ENCODE measurements at places on chromosomes 11 and 22.

- DNase-seq = no peak
Measured at GRCh38 chr22:36768616-36769015, 7.3 kb downstream of the IFT27 start.

- DNase-seq = no peak
Measured at GRCh38 chr11:37712251-37712650, 1114.2 kb upstream of the RAG2 start.

GRCh38 chr22:49712195-49712791, 115.4 kb downstream of the BRD1 start:
- no peak for DNase-seq

DNA sequence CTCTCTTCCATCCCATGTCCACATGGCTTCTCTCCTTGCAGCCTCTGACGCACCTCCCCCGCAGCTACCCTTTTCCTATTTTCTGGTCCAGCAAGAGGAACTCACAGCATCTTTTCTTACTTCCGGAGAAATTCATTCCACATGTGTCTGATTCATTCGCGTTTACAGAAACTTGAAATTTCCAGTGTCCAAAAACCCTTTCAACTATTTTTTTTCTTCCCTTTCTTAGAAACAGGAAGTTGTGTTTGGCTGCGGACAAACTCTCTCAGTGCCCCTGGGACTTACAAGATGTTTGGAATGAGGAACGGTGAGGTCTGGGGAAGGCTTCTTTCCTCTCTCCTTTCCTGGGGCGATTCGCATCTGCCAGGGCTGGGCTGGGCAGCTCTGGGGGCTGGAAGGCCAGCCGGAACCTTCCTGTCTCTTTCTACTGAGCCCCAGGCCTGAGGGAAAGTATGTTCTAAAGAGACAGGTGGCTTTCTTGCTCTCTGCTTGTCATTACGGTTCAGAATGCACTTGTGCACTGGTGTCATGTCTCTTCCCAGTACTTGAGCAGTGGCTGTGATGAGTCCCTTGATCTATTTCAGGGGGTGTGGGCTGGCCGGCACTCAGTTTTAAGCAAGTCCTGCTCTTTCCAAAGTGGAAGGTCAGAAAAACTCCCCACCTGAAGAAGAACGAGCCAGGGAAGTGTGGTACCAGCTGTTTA, 27.5 kb downstream of the ADAMTS8 start:
- DNase-seq = no peak

DNA sequence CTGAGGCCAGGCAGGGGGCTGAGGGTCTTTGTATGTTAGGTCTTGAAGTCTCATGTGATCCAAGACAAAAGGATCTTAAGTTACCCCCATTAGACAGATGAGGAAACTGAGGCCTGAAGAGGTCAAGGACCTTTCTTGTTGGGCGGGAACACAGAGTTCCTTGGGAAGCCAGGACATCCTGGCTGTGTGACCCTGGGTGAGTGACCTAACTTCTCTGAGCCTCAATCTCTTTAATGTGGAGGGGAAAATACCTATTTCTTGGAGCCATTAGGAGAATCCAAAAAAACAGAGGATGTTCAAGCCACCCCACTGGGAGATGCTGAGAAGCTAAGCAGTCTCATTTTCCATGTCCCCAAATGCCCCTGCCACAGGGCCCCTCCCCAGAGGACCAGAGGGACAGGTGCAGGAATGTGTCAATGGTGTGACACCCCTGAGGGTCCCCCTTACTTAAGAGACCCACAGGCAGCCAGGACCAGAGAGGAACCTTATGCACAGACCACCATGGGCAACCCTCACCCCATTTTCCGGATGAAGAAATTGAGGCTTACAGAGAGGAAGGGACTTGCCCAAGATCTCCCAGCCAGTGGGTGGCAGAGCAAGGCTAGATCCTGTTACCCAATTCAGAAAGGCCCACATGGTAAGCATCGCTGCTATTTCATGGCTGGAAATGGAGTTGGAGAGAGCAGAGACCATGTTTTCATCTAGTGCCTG, 8.0 kb downstream of the RAC2 start:
- no peak for DNase-seq

GRCh38 chr22:46173152-46173551, 22.8 kb downstream of the PPARA start:
- DNase-seq = no peak

- DNase-seq = no peak
Measured at GRCh38 chr11:64556044-64556720, 34.8 kb upstream of the SLC22A12 start.

GRCh38 chr22:38315823-38316363, 1.3 kb downstream of the CSNK1E start:
- DNase-seq = no peak

DNA sequence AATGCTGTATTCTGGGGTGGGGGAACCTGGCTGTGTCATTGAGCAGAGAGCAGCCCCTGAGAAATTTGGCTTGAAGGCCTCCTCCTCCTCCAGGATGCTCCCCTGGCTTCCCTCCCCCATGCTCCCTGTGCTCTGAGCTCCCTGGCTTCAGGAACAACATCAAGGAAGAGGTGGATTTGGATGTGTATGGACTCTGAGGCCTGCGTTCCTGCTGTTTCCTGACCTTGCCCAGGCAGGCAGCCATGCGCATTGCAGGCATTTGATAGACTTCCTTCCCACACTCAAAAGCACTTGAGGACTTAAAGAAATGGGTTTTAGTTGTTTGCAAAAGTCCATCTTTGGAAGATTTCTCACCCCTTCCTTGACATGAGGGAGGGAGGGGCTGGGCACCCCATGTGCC, 1317.1 kb downstream of the BRD1 start:
- no peak for DNase-seq

- no peak for DNase-seq
Measured at GRCh38 chr11:62752994-62753735, 795 bp downstream of the ZBTB3 start.

Measured in omental fat pad (tissue), 4 donors.